ENCODE measurements at places on chromosomes 11 and 22.
A peak's percentile ranks its signal among the peaks of the same experiment; 100 is the strongest.

GRCh38 chr22:19959587-19960490, 18.2 kb upstream of the TXNRD2 start:
- H3K4me3 ChIP-seq = no peak overlapping the region
- H3K36me3 ChIP-seq = peaks cover 4% of the 10 kb centered on the region
- no peaks in the 10 kb centered on the region for H3K27me3 ChIP-seq
- H3K4me1 ChIP-seq = peaks cover 13% of the 10 kb centered on the region
- no peak overlapping the region for H3K27ac ChIP-seq
- DNase-seq = peak; percentile 3

DNA sequence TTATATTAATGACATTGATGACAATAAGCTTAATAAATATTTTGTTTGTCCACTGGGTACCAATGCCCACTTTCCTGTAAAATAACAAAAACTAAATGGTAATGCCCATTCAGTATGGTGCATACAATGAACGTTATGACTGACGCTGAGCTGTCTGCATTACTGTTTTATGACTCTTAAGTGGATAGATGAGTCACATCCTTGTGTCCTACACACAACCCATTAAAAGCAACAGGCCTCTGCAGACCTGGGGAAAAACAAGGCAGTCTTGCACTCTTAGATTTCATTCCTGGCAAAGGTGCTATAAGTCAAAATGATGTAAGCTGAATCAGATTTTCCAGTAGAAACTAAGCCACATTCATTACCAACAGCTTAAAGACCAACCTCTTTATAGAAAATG, 176.3 kb upstream of the TMEM45B start:
- peak overlapping the region; percentile 72 for H3K27ac ChIP-seq
- peak; percentile 66 for DNase-seq
- peaks cover 6% of the 10 kb centered on the region for H3K36me3 ChIP-seq
- H3K27me3 ChIP-seq = peaks cover 3% of the 10 kb centered on the region
- H3K4me3 ChIP-seq = no peak overlapping the region

DNA sequence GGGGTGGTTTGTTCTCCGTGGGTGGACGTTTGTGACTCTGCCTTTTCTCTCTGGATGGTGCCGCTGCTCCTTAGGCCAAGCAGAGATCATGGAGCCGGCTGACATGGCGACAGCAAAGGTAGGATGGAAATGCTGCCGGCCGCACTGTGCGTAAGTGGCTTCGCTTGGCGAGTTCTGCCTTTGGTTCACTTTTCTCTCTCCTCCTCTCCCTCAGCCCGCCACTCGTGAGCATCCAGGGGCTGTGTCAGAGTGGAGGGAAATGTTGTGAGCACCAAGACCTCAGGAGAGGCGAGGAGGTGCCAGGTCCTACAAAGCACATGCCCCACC, 80.5 kb downstream of the GRAMD1B start:
- H3K27ac ChIP-seq = no peak overlapping the region

- H3K27me3 ChIP-seq = peaks cover 7% of the 10 kb centered on the region
- H3K27ac ChIP-seq = peak overlapping the region; percentile 37
- peak overlapping the region; percentile 59 for H3K4me3 ChIP-seq
- no peaks in the 10 kb centered on the region for H3K36me3 ChIP-seq
Measured at GRCh38 chr11:57476047-57476756, 15.9 kb downstream of the RTN4RL2 start.

DNA sequence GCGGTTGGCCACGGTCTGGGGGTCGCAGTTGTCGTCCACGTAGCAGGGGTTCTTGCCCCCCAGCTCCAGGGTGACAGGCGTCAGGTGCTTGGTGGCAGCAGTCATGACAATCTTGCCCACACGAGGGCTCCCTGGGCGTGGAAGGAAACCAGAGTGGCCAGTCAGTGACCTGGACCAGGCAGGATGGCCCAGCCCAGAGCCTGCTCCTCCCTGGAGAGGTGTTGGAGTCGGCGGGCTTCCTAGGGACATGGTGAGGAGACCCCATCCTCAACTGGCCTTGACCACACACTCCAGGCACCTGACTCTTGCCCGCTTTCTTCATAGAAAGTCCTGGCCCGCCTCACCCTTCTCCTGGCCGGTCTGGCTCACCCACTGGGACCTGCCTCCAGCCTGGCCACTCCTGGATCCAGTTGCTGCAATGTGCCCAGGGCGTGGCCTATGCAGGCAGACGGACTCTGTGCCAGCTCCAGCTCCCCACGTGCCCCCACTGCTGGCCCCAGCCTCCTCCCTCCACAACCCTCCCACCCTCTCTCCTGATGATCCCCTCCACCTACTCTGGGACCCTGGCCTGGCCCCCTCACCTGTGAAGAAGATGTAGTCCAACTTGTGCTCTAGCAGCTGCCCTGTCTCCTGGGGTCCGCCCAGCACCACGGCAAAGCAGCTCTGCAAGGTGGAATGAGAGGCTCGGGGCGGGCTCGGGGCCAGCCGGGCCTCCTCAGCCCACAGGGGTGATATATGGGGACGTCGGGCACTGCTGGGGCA, 8.7 kb downstream of the ALDH3B2 start:
- H3K27ac ChIP-seq = no peak overlapping the region
- H3K4me1 ChIP-seq = no peaks in the 10 kb centered on the region
- H3K36me3 ChIP-seq = no peaks in the 10 kb centered on the region
- no peak for DNase-seq

- H3K4me3 ChIP-seq = no peak overlapping the region
- H3K36me3 ChIP-seq = no peaks in the 10 kb centered on the region
- DNase-seq = no peak
- no peaks in the 10 kb centered on the region for H3K4me1 ChIP-seq
- no peak overlapping the region for H3K27ac ChIP-seq
Measured at GRCh38 chr22:33812360-33812977, 107.8 kb downstream of the LARGE1 start.

DNA sequence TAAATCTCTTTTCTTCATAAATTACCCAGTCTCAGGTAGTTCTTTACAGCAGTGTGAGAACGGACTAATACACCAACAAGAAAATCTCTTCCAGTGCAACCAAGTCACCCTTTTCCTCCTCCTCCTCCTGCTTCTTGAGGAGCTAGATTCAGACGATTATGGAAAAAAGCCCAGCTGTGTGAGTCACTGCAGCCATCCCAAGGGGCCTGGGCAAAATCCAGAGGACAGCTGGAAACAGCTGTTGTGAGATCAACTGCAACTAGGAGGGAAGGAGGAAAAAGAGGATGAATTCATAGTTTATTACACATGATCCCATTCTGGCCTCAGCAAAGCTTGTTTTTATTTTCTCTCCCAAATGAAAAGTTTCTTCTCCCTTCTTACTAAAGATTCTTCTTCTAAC, 32.9 kb downstream of the RBFOX2 start:
- no peaks in the 10 kb centered on the region for H3K36me3 ChIP-seq
- H3K27me3 ChIP-seq = no peaks in the 10 kb centered on the region
- H3K4me1 ChIP-seq = no peaks in the 10 kb centered on the region
- H3K4me3 ChIP-seq = no peak overlapping the region
- DNase-seq = no peak
